K562 (cell line): ENCODE measurements at places on chromosomes 12 and 14. TPM values are rescaled to one million over a fixed set of nuclear protein-coding genes. Genes with fewer than 3 reads are reported as not detected.

Gene IL31
- not detected in 2 replicates for polyA plus RNA-seq

GRCh38 chr12:102643879-102644575 is 163.7 kb upstream of the IGF1 start:
- no peak for DNase-seq

DNA sequence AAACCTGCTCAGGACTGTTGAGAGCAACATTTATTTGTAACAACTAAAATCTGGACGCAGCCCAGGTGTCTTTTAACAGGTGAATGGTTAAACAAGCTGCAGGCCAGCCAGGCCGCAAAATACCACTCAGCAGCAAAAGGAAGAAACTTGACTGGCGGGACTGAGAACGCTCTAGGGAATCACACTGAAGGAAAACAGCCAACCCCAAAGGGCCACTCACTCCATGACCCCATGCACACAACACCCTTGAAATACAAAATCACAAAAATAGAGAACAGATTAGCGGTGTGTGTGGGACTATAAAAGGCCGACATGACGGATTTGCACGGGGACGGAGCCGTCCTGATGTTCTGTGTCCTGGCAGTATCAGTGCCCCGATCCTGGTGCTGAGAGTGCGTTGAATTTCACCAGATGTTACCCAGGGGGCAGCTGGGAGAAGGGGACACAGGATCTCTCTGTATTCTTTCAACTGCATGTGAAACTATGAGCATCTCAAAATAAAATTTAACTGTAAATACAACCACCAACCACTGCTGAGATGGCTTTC is 23.0 kb downstream of the VPS37B start:
- no peak for DNase-seq

GRCh38 chr12:252636-253035 is 10.0 kb downstream of the SLC6A13 start:
- no peak for DNase-seq
